ENCODE measurements at places on chromosomes 6 and 20.

DNA sequence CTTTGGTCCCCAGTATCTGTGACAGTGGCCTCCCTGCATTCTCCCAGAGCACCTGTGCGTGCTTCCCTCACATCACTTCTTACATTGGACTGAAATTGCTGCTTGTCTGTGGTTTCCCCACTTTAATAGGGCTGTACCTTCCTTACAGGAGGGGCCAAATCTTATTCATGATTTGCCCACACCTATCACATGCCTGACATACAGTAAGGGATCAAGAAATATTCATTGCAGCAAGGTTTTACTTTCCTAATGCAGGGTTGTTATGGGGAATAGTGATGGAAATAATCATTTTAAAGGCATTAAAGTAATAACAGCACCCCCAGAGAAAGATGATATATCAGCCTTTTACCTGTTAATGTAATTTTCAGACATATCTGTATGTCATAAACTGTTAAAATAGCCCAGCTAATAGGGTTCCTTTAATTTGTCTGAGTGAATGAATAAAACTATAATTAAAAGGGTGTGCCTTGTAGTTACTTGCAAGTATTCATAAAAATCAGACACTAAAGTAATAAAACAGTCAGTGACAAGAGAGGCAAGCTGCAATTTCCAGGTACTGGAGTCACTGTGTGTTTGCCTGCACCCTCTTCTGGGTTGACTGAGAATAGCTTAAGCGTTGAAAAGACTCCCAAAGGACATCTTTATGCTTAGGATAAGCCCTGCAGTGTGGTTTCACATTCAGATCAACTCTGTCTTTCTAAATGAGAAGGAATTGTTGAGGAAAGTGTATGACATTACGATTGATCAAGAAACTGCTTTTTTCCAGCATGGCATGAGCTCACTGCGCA lies 182.7 kb downstream of the PHACTR1 start:
- DNase-seq = no peak

- DNase-seq = no peak
These were observed 23.8 kb downstream of the LY86 start for GRCh38 chr6:6612308-6612707.

GRCh38 chr6:5786321-5786968 lies 220.3 kb downstream of the NRN1 start:
- DNase-seq = no peak

DNA sequence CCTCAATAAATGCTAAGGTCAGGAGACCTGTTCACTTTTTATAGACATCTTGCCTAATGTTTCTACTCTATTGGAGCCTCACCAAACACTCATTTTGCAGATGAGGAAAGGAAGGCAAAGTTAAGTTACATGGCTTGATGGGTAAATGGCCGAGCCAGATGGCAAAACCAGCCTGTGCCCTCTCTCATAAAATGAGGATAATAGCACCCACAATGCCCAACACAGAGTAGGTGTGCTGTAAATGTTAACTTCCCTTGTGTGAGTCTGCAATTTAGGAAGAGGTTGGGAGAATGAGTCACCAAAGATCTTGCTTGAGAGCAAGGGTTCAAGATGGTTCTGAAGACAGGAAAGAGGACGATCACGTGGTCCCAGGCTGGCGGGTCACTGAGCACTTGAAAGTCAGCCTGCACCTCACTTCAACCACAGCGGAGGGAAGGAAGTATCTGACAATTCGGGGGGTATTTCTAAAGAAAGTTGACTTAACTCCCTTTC lies 3.3 kb downstream of the KCNK5 start:
- DNase-seq = no peak

- DNase-seq = no peak
These were observed 9.8 kb downstream of the EPM2A start for GRCh38 chr6:145725570-145725969.

GRCh38 chr6:169449221-169449620 lies 195.6 kb upstream of the THBS2 start:
- no peak for DNase-seq

DNA sequence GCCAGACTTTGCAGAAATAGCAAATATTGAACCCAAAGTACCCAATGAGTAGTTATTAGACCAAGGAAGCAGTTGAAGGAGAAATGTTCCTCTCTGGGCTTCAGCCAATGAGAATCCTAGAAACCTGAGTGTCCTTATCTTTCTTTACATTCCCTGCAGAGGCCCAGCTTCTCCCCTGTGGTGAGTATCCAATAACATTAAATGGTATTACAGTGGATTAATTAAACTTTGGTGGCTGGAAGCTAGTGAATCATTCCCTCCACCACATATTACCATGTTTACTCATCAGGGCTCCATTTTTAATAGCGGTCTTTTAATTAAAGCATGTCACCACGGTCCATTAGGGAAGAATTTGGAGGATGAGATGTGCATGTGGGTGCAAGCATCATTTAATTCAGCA lies 74.0 kb downstream of the UNC5CL start:
- no peak for DNase-seq

- no peak for DNase-seq
These were observed 46.2 kb upstream of the RNF144B start for GRCh38 chr6:18340781-18341551.

DNA sequence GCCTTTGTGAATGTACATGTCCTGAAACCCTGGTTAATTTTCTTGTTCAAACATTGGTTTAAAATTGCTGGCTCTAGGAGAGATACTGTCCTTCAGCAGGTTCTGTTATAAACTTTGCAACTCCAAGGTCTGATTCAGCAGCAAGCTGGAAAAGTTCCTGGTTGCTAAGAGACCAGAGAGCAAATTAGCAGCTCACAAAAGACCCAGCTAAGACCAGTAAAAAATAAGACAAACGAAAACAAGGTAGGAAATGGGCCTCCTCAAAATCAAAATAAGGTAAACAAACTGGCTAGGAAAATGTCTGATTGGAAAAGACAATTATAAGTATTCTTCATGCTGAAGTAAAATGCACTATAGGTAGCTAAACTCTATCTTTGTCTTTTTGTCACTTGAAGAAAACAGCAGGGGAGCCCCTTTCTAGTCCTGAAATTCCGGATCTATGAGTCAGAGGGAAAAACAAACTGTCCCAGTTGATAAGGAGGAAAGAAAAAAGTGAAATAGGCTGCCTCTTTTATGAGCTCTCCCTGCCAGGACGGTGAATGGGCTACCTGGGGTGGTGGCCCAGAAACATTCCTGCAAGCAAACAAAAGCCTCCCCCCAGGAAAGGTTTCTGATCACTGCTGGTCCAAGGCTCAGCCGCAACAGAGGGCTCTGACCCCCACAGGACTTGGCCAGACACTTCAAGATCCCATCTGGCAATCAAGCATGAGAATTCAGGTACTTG lies 41.6 kb downstream of the UNC5CL start:
- DNase-seq = peak; percentile 73

- no peak for DNase-seq
These were observed 18.7 kb downstream of the HLA-DMB start for GRCh38 chr6:32922083-32922482.

DNA sequence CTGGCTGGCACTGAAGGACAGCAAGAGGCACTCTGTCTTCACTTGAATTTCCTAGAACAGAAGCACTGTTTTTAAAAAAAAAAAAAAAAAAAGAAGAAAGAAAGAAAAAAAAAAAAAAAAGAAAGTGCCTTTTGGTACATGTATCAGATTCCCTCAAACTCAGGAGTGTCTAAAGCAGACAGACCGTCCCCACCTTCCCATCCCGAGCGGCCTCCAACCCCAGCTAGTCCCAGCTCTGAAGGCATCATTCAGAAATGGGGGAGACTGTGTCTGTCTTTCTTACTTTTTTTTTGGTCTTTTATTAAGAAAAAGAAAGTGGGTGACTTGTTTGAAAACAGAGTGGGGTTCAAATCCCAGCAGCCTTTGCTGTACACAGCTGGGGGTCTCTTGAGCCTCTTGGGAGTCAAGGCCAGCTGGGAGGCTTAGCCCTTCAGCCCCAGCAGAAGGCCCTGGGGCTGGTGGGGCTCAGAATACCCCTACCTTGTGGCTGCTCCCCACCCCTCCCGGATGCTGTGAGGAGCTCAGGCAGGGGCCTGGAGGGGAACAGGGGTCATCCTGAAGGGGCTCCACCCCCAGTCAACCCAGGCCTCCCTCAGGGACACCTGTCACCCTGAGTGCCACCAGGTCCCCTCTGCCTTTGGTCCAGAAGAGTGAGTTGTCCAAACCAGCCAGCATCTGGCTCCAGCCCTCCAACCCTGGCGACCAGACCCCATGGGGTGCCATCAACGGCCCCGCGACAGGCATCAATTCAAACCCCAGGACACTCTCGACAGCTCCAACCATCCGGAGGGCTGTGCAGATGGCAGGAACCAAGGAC lies 128.3 kb downstream of the TAF4 start:
- DNase-seq = no peak

DNA sequence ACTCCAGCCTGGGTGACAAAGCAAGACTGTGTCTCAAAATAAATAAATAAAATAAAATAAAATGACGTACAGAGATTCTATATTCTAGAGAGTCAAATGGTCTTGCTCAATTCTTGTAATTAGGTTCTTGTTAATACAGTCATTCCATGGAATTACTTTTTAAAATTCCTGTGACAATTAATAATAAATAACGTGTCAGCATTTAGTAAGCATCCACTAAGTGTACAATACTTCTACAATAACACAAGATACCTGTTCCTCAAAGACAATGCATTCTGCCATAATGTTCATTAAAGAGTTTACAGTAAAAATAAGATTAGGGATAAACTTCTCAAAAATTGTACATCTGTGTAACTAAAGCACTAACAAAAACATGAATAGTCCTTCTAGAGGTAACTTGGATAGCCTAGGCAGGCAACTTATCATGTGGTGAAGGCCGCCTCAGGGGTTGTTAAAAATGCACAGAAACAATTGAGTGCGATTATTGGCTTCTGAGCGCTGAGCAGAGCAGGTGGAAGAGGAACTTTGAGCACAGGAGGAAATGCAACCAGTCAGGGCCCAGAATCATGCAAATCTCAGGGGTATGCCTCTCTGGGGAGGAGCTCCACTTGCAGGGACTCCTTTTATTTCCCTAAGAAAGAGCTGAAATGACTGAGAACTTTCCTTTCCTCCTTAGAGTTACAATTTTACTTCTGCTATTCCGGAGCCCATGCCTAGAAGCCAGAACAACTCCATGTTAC lies 37.1 kb downstream of the QRSL1 start:
- no peak for DNase-seq

- DNase-seq = no peak
These were observed 1.7 kb downstream of the CDC25B start for GRCh38 chr20:3797592-3798372.

GRCh38 chr20:61135968-61136367 lies 116.1 kb upstream of the CDH4 start:
- DNase-seq = no peak

GRCh38 chr6:97312241-97312640 lies 29.2 kb upstream of the MMS22L start:
- DNase-seq = no peak

DNA sequence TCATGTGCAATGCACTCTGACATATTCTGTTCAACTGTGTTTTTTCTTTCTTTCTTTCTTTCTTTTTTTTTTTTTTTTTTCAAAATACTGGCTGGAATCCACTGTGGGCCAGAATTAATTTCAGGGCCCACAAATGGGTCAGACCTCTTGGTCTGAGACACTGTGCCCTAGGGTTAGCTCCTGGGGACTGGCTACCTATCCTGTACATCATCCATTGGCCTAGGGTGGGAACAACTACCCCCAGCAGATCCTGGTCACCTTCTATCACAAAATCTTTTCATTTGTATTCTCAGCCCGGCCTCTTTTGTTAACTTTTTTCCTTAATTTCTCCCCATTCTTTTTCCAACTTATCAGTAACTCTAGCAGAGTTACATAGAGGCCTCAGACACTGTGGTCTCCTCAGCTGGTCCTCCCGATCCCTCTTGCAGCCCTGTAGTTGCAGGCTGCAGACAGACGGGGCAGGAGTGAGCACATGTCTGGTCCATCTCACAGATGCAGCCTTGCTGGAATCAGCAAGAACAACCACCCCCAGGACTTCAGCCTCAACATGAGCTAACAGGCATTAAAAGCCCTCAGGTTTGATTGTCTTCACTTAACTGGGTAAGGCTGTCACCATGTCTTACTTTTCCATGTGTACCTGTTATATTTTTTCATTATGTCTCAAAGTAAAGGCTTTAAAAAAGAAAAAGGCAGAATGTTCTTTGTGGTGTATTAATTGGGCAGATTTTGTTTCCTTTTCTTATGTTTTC lies 41.3 kb downstream of the TXLNB start:
- DNase-seq = peak; percentile 60

GRCh38 chr20:31907046-31907445 lies 36.6 kb downstream of the TTLL9 start:
- no peak for DNase-seq

DNA sequence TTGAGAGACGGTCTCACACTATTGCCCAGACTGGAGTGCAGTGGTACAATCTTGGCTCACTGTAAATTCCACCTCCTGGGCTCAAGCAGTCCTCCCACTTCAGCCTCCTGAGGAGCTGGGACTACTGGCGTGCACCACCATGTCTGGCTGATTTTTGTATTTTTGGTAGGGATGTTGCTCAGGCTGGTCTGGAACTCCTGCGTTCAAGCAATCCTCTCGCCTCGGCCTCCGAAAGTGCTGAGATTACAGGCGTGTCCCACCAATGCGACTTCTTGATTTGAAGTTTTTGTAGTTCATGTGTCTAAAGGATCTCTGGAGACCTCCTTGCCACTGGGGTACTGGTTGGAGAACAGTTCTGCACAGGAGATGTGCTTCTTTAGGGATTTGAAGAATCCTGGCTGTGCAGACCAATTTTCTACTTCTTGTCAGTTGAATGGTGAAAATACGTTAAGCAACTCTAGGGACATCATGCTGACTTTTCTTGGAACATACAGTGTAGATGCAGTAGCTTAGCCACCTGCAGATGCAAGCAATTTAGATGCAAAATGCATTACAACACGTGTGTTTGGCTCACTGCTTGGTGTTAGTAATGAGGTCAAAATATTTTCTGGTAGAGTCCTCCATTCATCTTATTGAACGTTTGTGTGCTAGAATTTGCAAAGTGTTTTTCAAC lies 28.2 kb downstream of the SYTL3 start:
- DNase-seq = no peak

GRCh38 chr6:49606721-49607390 lies 29.8 kb downstream of the RHAG start:
- peak; percentile 39 for DNase-seq

GRCh38 chr6:170248111-170248805 lies 42.6 kb downstream of the DLL1 start:
- DNase-seq = no peak

GRCh38 chr20:58416835-58417234 lies 27.8 kb downstream of the VAPB start:
- DNase-seq = no peak
